Stimulated activated CD8-positive, alpha-beta memory T cell treated with anti-CD3 and anti-CD28 coated beads, Interleukin-4, amount 100 ng/mL, for 1 hour (primary cell): ENCODE measurements at places on chromosomes 3 and 15.

DNA sequence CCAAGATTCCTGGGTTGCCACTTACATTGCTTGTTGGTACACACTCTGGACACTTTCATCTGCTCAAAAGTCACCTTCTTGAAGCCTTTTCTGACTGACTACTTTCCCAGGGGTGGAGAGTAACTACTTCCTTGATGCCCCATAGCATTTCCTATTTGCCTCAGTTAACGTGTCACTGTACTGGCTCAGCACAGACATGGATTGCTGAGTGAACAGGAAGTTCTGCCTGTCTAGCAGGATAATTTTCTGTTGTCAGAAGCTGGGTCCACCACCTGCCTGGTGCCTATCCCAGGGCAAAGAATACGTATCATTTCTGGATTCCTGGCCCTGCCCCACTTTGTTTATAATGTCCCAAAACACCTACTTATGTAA, 15.3 kb upstream of the ABHD17C start:
- no peak for DNase-seq

DNA sequence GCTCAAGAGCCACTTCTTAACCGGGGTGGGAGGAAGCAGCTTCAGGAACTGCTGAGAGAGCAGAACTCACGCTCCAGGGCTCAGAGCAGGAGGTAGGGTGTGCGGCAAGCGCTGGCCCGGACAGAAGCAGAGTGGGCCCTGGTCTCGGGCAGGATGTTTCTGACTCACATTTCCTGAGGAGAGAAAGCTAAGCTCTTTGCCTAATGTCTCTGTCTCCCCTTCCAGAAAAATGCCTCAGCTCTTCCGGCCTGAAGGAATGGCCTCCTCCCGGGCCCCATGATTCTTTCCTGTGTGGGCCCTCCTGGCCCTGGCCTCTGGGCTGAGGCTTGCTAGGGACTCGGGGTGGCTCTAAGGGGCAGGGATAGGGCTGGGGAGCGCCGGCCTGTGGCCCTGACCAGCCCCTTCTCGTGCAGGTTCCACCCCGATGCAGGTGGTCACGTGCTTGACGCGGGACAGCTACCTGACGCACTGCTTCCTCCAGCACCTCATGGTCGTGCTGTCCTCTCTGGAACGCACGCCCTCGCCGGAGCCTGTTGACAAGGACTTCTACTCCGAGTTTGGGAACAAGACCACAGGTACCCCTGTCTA, 4.1 kb upstream of the STAB1 start:
- DNase-seq, result no peak

DNA sequence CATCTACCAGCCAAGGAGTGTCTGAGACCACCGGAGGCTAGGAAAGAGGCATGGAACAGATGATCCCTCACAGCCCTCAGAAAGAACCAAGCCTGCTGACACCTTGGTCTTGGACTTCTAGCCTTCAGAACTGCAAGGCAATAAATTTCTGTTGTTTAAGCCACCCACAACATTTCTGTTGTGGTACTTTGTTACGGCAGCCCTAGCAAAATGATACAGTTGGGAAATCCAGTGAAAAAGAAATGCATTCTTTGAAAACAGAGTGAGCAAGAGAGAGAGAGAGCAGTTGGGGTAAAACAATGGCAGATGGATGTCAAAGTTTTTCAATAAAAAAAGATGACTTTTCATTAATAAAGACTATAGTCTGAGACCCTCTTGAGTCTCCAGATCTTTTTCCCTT, 219.4 kb downstream of the NFKBIZ start:
- DNase-seq, result no peak

DNA sequence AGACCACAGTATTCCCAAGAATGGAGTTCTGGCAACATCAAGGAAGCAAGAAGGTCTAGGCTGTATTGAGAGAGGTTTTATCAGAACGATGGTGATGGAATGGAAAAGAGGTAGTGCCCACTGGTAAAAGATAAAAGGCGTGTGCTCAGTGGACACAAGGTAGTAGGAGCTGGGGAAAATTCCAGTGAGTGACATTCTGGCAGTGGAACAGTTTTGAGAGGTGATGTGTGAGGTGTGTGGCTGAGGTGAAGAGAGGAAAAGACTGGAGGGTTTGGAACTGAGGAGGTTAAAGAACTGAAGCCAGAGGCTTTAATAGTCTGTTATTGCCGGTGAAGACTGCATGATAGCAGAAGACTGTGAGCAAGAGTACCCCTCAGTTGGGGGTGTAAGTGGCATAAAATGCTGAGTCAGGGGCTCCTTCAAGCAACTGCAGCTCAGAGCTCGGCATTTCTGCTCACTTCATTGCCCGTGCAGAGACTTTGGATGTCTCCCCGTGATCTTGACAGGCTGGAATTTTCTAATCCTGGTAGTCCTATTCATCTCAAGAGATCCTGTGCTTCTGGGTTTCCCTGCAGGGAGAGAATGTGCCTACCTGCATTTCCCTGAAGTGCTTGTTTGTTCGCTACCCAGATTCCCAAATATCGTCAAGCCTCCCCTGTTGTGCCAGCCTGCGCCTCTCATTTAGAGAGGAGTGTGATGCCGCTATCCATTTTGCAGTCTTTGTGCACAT, 191.0 kb downstream of the SATB1 start:
- no peak for DNase-seq

DNA sequence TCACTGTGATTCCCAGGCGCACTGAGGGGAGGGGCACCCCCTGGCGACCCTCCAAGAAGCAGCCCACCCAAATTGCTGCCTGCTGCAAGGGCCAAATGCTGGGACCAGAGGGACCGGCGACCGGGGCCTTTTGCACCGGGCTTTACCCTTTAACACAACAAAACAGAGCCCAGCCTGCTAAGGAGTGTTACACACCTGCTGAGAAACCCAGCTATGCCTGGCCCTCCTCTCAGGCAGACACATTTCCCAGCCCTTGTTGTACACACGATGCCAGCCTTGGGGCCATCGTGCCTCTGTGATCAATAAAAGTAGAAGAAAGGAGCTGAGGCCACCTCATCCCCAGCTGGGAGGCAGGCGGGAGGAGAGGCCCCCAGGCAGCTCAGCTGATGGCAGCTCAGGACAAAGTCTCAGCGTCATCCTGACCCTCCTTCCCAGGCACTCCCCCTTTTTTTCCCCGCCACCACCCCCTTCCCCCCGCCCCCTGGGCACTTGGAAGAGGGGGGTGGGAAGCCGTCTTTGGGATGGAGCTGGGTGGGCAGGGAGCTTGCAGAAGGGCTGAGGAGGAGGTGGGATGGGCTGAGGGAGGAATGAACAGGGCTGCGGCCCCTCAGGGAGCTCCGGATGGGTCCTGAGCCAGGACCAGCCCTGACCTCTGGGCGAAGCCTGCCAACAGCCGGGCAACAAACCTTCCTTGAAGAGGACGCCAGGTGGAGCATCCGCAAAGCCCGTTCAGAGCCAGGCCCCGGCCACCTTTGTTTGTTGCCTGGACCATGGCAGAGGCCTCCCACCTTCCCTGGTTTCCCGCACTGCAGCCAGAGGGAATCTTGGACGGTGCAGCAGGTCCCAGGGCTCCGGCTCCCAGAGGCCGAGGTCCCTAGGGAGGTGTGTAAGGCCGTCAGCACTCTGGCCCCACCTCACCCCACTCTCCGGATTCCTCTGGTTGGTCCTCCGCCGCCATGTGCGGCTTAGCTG, 45.9 kb upstream of the SEC61A1 start:
- no peak for DNase-seq

DNA sequence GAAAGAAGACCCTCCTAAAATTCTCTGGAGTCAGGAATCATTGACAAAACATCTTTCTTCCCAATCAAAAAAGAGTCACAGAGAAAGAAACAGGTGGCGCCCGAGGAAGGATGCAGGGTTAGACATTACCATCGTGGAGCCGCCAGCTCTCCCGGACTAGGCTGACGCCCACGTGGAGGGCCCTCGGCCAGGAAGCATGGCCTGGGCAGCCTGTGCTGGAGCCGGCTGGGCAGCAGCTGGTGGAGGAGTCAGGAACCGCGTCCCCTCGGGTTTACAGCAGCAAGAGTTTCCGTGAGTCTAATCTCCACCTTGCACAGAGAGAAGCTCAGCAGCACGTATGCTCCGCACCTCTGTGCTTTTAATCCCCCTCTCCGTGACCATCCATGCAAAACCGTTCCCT, 533.7 kb upstream of the ATP11B start:
- no peak for DNase-seq

GRCh38 chr3:151552589-151552988, 91.7 kb upstream of the IGSF10 start:
- DNase-seq, result no peak

DNA sequence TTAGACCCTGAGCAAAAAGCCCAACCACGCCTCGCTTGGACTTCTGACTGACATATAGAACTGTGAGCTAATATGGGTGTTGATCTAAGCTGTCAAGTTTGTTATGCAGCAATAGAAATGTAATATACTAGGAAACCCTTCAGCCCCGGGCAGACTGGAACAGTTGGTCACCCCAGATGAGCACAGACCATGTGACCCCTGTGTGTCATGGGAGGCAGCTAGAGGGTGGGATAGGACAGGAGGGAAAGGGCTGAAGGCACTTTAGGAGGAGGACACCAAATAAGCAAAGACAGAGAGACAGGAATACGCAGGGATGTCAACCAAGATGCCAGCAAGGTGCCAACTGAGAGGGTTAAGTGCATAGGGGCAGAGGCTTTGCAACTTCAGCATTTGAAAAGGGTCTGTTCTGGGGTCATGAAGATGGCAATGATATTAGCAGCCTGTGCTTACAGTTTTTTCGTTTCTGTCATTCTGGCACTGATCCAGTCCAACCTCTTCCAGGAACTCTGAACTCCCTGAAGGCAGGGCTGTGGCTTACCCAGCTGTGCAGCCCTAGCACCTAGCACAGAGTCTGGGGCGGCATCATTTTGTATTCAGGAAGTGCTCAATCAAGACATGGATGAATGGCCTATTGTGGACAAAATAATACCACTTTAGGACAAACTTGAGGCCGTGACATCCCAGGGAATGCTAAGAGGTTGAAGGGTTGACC, 51.4 kb downstream of the HES1 start:
- no peak for DNase-seq
